ENCODE measurements at places on chromosomes 5 and 9. TPM values are rescaled to one million over a fixed set of nuclear protein-coding genes. Genes with fewer than 3 reads are reported as not detected.

Gene SPATA6L
- total RNA-seq: 3.7 TPM

DNA sequence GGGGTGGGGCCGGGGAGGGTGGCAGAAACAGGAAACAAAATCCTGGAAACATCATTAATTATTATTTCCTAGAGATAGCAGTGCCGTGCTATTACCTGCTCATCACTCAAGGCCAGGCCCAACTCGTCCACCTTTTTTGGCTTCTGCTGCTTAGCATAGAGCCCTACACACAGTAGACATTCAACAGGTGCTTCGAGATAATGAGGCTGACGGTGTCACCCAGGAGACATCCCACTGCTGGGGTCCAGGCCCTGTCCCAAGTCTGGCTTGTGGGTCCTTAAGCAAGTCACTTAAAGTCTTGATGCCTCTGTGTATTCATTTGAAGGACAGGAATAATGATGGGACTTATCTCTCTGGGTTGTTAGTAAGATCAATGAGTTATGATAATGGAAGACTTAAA, 506.6 kb downstream of the BNC2 start:
- DNase-seq: no peak

DNA sequence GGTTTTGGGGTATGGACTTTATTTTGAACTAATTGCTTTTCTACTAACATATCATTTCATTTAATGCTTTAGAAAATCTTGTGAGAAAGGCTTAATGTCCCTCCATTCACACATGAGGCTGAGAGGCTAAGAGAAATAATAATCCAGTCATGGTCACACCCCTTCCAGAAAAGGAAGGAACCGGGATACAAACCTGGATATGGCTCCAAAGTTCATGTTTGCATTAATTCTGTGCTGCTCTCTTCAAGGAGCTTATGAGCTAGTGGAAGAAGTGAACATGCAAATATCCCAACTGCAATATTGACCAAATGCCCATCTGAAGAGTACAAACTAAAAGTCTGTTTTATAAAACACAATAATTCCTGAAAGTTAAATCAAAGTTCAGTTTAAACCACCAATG, 732.1 kb upstream of the RIOK2 start:
- DNase-seq: no peak

DNA sequence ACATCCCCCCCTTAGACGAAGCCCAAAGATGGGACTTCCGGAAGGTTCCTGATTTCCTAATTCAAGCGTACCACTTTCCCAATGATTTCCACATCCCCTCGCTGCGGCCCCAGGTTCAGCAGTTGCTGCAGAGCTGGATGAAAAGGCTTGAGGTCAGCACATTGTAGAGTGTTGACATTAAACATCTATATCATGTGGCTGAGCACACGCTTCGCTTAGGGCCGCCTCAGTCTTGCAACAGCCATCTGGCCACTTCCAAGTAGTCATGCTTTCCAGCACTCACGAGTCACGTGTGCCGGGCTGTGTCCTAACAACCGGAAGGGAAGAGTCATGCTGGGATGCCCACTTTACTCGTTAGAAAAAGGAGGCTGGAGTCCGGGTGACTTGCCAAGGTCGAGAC, 340.6 kb upstream of the IRX4 start:
- no peak for DNase-seq
